Stimulated activated CD4-positive, alpha-beta T cell treated with anti-CD3 and anti-CD28 coated beads, TNF-alpha, amount 100 ng/mL, for 1 hour (primary cell): ENCODE measurements at places on chromosomes 6 and 20.

- DNase-seq, result no peak
These were observed 1157.7 kb upstream of the MAP3K7 start for GRCh38 chr6:91744566-91744965.

GRCh38 chr6:167094820-167095637 is 27.9 kb upstream of the CCR6 start:
- DNase-seq, result no peak

- DNase-seq, result no peak
These were observed 304.9 kb upstream of the TCF21 start for GRCh38 chr6:133583907-133584427.

- no peak for DNase-seq
These were observed 692.9 kb downstream of the QKI start for GRCh38 chr6:164107297-164107995.

DNA sequence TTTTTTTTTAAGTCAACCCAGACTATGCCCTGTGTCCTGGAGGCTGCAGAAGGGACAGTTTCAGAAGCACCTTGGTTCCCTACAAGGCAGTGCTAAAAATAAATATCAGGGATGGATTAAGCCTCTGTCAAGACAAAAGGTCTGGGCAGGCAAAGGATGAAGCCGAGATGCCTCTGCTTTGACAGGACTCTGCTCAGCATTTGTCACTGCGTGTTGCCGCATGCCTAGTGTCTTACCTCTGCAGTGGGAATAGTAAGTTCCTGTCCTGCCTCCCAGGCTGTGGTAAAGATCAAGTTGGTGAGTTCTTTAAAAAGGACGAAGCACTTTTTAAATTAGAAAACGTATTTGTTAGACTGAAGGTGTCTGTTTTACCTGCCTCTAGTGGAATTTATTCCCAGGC is 15.1 kb downstream of the AAR2 start:
- no peak for DNase-seq

- DNase-seq, result no peak
These were observed 123.1 kb downstream of the CDKAL1 start for GRCh38 chr6:20657274-20657800.

DNA sequence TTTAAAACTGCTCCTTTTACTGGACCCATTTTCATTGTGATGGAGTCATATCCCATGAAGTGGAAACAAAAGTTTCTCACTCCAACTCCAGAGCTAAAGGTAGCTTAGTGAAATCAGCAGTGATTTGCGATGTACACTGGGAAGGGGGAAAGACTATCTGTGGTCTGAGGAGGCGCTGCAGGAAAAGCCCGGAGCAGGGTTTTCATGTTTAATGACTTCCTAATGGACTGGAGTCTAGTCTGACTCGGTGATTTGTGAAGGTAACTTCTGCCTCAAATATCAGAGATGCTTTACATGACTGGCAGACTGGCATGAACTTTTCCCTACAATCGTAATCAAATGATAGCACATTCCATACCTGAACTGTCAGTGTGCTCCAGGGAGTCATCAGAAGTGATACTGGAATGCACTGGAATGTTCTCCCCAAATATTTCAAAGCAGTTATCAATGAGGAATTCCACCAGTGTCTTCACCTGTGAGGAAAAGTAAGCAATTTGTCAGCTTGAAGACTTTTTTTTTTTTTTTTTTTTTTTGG is 7.0 kb downstream of the TAGAP start:
- DNase-seq, result no peak

DNA sequence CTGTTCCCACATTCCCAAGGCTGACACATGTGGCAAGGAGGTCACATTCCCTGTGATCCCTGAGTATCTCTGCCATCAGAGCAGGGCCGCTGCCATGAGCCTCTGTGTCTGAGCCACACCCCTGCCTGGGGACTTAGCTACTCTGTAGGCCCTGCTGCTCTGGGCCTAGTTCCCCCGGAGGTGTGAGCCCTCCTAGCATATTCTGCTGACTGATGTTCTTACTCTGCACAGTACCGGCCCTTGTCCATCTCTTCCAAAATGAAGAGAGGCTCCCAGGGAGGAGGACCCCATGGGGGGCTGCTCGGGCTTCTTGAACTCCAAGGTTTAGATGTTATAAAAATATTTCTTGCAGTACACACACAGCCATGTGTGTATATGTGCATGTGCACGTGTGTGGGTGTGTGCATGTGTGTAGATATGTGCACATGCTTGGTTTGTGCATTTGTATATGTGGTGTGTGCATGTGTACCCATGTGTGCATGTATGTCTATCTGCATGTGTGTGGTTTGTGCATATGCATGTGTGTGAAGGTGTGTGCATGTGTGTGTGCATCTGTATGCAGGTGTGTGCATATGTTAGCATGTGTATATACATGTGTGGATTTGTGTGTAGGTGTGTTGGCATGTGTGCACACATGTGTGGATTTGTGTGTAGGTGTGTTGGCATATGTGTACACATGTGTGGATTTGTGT is 101.2 kb downstream of the ERMARD start:
- DNase-seq, result no peak
